Activated naive CD8-positive, alpha-beta T cell treated with anti-CD3 and anti-CD28 coated beads, Interleukin-2, amount 50 U/mL, for 24 hours (primary cell): ENCODE measurements at places on chromosomes 3 and 15.

GRCh38 chr3:68876112-68876713 lies 56.1 kb downstream of the TAFA4 start:
- H3K27ac ChIP-seq: no peak overlapping the region
- H3K27me3 ChIP-seq: peaks cover 13% of the 10 kb centered on the region
- no peak overlapping the region for H3K4me3 ChIP-seq
- no peaks in the 10 kb centered on the region for H3K36me3 ChIP-seq
- H3K4me1 ChIP-seq: no peaks in the 10 kb centered on the region
- peak; percentile 3 for DNase-seq

- DNase-seq: no peak
- H3K27me3 ChIP-seq: peaks cover 18% of the 10 kb centered on the region
- no peak overlapping the region for H3K27ac ChIP-seq
- H3K4me3 ChIP-seq: no peak overlapping the region
- H3K4me1 ChIP-seq: no peaks in the 10 kb centered on the region
Observed at GRCh38 chr3:115828401-115828800, 205.1 kb downstream of the GAP43 start.

GRCh38 chr3:189778340-189778950 lies 147.3 kb downstream of the TP63 start:
- H3K27ac ChIP-seq: no peak overlapping the region
- no peak overlapping the region for H3K4me3 ChIP-seq
- peaks cover 3% of the 10 kb centered on the region for H3K4me1 ChIP-seq
- no peaks in the 10 kb centered on the region for H3K27me3 ChIP-seq
- H3K36me3 ChIP-seq: no peaks in the 10 kb centered on the region

DNA sequence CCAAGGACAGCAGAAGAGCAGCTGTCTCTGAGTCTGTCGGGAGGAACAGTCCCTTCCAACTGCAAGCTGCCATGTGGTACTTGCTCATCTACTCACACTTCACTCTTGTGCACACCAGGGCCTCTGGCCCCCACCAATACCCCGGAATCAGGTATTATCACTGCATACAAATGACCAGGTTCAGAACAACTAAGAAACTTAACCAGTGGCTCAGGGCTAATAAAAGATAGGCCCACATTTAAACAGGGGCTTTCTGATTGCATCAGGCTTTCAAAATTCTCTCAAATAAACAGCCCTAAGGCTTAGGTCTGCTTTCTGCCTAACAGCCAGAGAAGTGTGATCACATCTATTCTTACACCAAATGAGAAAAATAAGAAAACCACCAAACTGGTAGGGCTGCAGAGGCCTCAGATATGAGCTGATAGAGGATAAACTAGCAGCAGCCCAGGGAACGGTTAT lies 20.7 kb downstream of the CCDC12 start:
- peaks cover 95% of the 10 kb centered on the region for H3K4me1 ChIP-seq
- no peaks in the 10 kb centered on the region for H3K27me3 ChIP-seq
- H3K27ac ChIP-seq: peak overlapping the region; percentile 87
- no peak for DNase-seq
- peaks cover 21% of the 10 kb centered on the region for H3K36me3 ChIP-seq
- peak overlapping the region; percentile 59 for H3K4me3 ChIP-seq

DNA sequence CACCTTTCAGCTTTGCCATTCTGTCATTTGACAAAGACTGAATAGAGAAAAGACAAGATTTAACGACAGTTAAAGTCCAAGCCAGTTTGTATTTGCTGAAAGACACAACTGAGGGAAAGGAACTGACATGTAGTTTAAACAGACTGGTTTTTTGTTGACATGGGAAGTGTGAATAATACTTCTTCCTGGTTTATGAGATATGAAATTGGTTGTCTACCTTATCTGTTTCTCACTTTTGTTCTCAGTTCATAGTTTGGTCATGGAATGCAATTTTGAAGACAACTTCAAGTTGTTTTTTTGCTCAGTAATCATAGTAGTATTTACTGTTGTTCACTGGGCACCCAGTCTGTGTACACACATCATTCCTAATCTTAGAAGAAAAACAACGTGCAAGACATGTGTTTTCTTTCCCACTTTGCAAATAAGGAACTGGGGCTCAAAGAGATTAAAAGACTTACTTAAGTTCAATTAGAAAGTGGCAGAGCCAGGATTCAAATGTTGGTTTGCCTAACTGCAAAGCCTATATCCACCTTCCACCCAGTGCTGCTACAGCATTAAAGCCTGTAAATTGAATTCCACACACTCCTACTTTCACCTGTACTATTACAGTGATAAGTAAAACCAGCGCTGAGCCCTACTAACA lies 103.5 kb downstream of the LPP start:
- H3K27ac ChIP-seq: peak overlapping the region; percentile 48
- peaks cover 42% of the 10 kb centered on the region for H3K4me1 ChIP-seq
- no peaks in the 10 kb centered on the region for H3K27me3 ChIP-seq
- no peak overlapping the region for H3K4me3 ChIP-seq
- peaks cover 18% of the 10 kb centered on the region for H3K36me3 ChIP-seq
